ENCODE measurements at places on chromosomes 3 and 15.

DNA sequence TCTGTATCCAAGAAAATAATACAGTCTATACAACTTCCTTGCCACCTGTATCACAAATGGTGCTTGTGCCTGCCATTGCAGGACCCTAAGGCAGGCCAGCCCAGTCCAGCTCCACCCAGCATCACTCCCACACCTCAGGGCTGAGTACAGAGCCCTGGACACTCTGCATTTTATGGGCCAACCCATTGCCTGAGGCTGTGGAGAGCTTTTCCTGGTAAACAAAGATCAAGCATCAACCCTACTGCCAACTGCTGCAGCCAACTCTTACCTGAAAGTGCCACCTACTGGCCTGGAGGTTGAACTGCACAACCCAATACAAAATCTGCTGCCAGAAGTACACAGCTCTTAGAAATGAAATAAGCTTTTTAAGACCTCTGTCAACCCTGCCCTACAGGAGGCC is 1082.2 kb downstream of the NAALADL2 start:
- DNase-seq: peak; percentile 6

DNA sequence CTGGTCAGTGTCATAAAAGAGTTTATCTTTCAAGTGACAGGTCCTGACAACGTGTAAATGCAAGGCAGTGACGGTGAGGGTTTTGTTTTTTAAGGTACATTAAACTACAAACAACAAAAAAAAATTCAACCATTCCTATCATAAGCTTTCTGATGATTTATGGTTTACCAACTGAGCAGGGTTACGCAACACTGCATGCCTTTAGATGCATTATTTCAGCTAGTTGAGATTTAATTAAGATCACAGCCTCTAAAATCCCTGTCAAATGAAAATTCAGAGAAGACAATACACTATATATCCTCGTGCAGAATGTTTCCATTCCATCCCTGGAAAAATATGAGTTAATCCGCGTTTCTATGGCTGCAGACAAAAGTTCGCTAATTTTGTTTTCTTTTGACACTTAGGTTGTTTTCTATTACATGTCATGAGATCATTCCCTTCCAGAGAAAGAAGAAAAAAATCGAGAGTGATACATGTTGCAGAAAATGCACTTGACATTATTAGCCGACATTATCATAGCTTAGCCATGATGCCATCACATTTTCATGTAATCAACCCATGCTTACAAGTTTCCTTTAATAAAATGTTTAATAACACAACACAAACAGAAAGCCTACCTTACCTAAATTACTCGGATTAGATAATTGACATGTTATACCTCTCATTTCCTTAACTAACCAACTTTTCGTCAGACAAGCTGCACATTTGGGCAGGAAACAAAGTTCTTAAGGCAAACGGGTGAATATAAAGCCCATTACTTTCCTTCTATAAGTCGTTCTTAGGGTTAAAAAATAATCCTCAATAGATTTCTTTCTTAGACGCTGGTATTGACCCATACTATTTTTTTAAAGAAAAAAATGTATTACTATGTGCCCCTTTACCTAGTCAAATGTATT is 521.2 kb downstream of the FOXP1 start:
- no peak for DNase-seq

GRCh38 chr3:193407112-193407511 is 28.6 kb upstream of the ATP13A5 start:
- DNase-seq: no peak

DNA sequence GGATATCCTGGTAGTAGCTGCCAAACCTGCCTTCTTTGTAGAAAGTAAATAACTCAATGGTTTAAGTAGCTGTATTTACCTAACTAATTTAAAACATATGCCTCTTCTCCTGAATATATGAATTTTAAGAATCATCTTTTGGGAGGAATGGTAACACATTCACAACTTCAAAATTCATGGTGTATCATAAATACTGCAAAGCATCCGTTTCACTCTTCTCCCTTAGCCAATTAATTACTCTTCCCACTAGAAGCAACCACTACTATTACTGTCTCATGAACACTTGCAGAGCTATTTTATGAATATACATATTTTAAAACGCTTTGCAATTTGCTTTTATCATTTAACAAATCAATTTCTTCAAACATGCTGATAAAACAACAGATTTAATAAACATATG is 59.0 kb upstream of the USP50 start:
- DNase-seq: no peak

DNA sequence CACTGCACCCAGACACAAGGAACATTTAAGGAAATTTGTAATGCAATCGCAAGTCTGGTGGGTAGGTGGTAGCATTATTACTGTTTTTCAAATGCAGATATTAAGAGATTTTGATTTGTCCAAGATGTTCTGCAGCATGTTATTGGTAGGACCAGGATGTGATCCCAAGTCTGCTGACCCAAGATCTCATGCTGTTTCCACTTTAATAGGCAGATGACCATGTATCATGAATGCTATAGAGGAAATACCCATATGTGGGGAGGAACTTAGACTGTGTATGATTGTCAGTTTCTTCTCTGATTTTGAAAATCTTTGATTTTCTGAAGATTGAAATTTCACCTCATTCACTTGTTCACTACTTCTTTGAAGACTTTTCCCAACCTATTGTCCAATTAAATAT is 28.7 kb downstream of the ATP6V1A start:
- no peak for DNase-seq

DNA sequence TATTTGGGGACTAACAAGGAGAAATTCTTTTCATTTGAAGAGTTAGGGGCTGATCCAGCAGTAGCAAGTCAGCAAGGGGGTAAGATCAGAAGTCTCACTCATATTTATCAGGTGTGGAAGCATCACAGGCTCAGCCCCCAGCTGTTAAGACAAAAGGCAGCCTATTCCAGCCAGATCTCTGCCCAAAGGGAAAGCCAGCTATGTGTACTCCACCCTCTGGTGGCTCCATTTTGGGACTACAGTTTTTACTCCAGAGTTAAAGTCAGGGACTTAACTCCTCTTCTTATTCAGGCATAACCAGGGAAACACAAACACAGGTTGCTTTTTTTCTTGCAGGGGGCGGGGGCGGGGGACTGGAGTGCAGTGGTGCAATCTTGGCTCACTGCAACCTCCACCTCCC is 19.2 kb downstream of the UBP1 start:
- no peak for DNase-seq

GRCh38 chr15:74857082-74857655 is 14.2 kb upstream of the ULK3 start:
- no peak for DNase-seq

All from Ammon's horn (tissue), 1 donor.